Activated CD4-positive, alpha-beta memory T cell treated with anti-CD3 and anti-CD28 coated beads for 36 hours (primary cell): ENCODE measurements at places on chromosomes 4 and X.

DNA sequence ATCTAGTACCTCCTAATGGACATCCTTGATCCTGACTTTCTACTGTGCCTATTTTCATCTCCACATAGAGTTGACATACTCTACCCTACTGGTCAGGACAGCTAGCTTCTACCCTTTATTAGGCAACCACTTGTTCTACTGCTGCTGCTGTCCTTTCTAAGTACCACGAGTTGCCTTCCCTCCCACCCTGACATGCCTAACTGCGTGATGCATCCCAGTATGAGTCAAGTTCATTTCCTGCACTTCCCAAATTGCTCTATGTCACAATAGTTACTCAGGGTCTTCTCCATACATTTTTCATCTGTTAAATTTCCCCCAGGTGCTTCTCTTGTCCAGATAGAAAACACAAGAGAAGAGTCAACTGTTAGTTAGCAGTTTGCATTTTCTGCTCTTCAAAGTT, 133.4 kb downstream of the TBC1D19 start:
- DNase-seq, result no peak

- DNase-seq, result no peak
These were observed 127.3 kb upstream of the FAT4 start for GRCh38 chr4:125187226-125188176.

DNA sequence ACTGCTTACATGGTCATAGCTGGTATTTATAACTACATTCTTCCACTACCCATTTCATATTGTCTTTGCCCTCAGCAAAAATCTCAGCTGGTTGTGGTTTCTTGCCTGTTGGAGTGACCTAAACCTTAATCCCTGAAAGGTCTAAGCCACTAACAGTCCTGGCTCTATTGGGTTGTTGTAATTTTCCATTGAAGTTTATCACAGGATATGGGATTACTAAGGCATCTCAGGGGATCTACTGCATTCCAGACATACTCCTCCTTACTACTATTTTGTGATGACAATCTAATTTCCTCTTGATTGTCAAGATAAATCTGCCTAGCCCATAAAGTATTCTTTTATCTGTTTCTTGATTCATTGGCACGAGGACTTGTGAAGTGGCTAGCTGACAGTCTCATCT, 6.2 kb upstream of the OSTC start:
- DNase-seq, result no peak

DNA sequence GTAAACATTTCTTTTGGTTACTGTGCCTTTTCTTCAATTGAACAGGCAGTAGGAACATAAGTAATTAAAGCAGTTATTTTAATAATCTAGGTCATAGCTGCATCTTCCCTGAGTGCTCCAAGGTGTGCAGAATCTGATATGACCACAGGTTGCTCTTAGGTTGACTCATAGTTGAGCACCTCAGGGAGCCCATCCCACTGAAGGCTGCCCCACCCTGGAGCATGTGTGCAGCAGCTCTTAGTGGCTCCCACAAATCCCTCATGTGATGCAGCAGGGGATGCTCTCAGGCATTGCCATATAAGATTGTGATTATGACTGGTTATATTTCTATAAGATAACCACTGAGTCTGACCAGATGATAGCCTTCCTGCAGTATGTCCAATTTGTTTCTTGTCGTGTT, 72.3 kb downstream of the ZNF518B start:
- DNase-seq, result no peak

GRCh38 chrX:103999234-103999633, 14.3 kb downstream of the H2BW1 start:
- DNase-seq, result no peak

- DNase-seq, result no peak
These were observed 300.5 kb downstream of the TRIML1 start for GRCh38 chr4:188439641-188440311.

DNA sequence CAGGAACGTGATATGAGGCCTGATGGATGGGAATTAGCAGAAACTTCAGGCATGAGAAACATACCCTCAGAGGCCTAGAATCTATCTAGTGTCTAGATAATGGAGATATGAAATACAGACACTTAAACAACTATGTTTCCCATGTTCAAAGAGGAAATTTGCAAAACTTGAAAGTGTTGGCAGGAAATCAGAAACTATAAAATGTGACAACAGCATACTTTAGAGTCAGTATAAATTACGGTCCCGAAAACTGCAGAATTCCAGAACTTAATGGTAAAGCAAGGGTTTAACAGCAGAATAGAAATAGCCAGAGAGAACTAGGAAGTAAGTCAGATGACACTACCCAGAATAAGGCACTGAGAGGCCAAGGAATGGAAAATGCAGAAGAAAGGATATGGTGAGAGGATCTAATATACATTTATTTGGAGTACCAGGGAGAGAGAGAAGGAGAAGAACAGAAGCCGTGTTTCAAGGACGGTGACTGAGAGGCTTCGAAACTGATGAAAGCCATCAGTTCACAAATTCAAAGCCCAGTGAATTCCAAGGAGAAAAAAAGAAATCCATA, 7.4 kb downstream of the HTT-AS start:
- no peak for DNase-seq

DNA sequence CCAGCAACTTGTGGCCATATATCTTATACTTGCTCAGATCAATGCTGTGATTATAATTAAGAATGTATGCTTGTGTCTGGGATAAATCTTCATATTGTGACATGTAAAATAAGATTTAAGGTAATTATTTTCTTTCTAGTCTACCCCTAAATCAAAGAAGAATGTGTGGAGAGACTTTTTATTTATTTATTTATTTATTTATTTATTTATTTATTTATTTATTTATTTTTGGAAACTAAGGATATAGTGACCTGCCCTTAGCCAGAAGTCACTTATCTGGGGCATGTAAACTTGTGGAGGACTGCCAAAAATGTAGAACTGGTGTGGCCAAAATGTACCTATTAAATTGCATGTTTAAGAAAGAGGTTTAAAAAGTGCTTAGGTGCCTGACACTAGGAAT, 144.3 kb downstream of the BEND2 start:
- DNase-seq, result no peak

DNA sequence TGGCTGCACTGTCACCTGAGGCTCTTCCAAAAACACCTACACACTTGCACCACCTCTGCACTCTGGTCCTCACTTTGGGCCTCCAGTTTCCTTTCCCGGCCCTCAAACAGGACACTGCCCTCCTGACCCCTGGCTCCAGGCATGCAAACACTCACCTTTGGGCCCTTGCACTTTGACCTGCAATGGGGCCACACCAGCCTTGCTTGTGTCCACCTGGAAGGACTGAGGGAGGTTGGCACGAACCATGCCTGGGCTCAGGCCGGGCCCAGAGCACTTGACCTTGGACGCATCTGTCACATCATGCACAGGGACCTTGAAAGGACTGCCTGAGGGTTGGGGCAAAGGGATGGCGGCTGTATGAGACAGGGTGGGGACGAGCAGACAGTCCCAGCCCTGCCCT, 15.6 kb downstream of the FLNA start:
- no peak for DNase-seq

DNA sequence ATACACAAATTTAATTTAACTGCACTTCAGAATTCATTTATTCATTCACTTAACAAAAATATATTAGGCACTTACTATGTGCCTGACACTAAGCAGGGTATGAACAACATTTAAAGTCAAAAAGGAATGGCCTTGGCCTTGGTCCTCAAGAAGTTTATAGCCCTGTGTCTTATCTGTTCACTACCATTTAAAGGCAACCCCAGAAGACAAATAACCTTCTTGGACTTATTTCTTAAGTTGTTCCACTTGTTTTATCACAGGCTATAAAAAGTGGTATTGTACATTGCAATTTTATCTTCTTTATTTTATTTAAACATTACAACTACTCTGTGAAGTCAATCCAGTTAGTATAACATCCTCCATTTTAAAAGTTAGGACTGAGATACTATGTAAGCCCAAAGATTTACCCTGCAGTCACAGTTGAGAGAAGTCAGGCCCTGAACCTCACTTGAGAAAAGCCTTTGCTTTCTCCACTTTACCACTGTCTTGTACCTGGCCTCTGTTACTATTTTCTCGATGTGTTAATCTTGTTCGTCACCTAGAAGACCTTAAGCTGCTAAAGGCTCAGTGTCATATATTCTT, 305.6 kb upstream of the DIPK2B start:
- no peak for DNase-seq

DNA sequence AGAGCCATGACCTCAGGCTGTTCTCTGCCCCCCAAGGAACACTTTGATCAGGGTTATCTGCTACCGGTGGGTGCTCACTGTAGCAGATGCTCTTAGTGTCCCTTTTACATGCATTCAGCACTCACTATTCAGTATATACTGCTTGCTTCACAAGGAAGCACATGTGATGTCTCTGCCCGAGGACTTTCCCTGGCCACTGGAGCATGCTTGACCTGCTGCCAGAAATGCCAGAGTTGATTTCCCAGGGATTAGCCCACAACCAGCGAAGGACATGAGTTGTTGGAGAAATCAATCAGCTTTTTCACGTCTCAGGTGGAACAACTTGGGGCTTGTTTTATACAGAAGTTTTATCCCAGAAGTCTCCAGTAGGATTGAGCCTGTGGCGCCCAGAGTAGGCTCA, 51.2 kb upstream of the RPS6KA3 start:
- no peak for DNase-seq

- DNase-seq, result no peak
These were observed 318.2 kb upstream of the RASGEF1B start for GRCh38 chr4:81789741-81790399.

DNA sequence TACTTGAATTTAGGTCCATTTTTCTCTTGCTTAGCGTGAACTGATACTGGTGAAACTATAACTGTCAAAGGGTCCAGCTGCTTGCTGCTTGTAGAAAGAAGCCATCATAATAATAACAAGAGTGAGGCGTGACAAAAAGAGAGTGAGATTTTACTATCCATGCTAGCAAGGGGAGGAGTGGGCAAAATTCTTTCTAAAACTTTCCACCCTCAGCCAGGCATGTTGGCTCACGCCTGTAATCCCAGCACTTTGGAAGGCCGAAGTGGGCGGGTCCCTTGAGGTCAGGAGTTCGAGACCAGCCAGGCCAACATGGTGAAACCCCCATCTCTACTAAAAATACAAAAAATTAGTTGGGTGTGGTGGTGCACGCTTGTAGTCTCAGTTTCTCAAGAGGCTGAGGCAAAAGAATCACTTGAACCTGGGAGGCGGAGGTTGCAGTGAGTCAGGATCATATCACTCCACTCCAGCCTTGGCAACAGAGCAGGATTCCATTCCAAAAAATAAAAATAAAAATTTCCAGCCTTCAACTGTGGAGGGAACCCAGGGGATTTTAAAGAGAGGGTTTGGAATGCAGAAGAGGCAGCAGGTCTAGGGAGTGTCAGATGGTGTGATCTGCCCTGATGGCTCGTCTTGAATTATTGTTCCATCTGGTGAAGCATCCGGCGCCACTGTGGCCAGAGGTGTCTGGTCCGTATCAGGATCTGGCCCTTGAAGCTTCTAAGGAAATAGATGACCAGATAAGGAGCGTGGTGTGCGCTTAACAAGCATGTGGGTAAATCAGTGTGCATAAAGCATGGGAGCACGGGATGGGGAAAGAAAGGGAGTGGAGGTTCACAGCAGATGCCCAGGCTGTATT, 51.8 kb downstream of the LRP2BP start:
- peak; percentile 33 for DNase-seq

DNA sequence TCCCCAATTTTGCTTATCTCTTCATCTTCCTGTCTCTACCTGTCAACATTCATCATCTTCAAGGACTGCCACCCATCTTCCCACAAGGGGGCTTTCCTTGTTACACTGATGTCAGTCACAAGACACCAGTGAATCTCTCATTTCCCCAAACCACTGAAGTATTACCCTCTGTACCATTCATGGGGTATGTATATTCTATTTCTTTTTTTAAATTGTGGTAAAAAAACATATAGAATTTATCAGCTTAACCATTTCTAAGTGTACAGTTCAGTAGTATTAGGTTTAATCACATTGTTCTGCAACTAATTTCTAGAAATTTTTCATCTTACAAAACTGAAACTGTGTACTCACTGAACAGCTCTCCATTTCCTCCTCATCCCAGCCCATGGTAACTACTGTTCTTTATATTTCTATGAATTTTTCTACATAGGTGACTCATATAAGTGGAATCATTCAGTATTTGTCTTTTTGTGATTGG, 98.6 kb downstream of the LARP7 start:
- no peak for DNase-seq
